ENCODE measurements at places on chromosomes 1 and 21.

GRCh38 chr1:43716559-43717281, 9.4 kb downstream of the ST3GAL3 start:
- DNase-seq = no peak

GRCh38 chr1:245587435-245588115, 432.8 kb downstream of the KIF26B start:
- DNase-seq = no peak

GRCh38 chr1:228085287-228085951, 2.9 kb downstream of the ARF1 start:
- no peak for DNase-seq

- DNase-seq = no peak
These were observed 32.3 kb downstream of the KIAA2013 start for GRCh38 chr1:11893907-11894251.

GRCh38 chr1:1487701-1488100, 16.1 kb downstream of the ATAD3B start:
- no peak for DNase-seq

DNA sequence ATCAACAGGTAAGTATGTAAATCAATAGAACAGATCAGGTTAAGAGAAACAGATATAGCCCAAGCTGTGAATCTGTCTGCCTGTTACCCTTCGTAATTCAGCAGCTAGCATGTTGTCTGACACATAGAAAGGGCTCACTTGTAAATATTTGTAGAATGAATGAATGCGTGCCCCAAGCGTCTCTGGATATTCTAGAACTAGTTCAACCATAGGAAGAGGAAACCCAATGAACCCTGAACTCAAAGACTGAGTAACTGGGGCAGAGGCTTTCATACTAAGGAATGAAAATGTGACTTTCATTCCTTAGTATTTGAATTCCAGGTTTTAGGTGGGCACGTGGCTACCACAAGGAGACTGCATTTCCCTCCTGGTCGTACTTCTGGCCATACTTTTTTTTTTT, 60.1 kb upstream of the SMYD2 start:
- DNase-seq = no peak

DNA sequence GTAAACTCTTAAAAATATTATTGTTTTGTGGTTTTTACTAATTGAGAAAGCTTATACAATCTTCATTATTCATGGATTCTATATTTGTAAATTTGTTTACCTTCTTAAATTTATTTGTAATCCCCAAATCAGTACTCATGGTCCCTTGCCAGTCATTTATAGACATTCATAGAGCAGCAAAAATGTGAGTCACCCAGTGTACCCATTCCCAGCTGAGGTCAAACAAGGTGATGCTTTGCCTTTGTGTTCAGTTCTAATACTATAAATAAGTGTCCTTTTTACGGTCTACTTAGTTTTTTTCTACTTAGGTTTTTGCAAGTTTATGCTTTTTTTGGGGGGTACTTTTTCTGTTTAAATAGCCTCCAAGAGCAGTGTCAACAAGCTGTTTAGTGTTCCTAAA, 36.1 kb downstream of the SORT1 start:
- no peak for DNase-seq

DNA sequence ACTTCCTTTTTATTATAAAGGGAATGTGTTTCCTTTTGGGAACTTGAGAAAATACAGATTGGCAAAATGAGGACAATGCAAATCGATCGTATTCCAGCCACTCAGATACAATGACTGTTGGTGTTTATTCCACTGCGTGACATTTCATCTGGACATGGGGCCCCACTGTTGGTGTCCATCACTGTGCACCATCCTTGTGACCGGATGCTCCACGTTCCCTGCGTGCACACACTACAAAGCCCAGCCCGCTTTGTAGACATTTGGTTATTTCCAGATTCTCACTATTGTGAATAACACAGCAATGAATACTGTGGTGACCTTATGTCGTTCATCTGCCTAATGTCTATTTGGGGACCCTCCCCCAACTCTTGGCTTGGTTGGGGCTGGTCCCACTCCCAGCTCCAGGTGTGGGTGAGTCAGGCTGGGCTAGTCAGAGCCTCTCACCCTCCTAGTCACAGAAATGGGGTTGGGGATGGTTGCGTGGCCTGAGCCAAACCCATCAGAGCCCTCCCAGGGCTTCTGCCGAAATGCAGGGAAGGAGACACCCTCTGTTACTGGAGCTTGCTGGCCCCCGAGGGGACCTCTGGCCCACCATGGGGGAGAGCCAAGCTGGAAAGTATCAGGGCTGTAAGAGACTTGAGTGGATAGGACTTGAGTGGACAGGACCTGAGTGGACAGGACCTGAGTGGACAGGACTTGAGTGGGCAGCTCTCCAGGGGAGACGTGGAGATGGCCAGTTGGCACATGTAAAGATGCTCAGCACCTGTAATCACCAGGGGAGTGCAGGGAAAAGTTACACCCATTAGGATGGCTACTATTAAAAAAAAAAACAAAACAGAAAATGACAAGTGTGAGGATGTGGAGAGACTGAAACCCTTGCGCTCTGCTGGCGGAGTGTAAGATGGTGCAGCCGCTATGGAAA, 57.1 kb upstream of the ADARB1 start:
- DNase-seq = no peak

GRCh38 chr1:50707824-50708223, 252.2 kb downstream of the FAF1 start:
- no peak for DNase-seq

DNA sequence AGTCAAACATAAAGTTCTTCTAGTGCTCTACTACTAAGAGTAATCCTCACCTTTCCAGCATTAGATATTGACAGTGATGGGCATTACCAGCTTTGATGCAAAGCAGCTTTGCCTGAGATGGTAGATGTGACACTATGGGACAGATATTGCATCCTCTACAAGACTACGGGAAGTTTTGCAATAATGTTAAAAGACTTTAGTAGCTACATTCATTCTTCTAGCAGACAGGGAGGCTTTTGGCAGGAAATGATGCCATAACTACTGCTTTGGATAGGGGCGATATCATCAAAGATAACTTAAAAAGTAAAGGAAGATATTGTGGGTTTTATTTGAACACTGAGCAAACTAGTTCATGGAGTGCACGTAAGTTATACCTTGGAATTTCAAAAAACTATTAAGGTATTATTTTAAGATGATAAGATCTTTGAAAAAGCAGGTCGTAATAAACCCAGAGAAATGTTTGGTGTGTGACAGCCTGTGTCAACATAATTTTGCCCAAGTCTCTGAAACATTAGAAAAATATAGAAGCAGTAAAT, 368.3 kb upstream of the TMPRSS15 start:
- DNase-seq = no peak

DNA sequence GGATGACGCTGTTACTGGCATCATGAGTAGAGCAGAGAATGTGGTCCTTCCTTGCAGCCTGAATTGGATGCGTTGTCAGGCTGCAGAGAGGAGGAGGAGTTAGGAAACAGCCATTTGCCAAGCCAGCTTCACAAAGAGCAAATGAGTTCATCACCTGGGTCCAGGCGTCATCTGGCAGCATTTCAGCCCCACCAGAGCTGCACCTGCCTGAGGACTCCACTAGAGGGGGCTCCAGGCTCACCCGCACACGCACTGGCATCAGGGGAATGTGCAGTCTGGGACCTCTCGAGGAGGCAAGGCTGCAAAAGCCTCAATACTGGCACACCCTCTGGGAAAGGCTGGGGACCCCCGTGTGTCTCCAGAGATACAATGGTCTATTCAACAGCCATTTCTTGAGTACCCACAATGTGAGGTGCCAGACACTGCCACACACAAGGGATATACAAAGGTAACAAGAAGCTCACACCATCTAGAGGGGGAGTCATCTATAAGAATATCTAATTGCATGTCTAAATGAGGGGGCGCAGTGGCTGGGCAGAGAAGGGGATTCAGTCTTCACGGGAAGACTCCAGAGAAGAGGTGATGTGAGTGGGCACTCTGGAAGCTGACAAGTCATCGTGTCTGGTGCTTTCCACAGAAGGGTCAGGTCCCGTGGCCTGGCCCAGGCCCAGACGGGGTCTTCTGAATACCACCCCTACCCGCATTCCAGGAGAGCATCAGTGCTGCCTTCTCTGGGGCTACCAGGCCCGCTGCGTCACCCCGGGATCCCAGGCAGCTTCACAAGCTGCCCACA, 53.5 kb upstream of the CNTN2 start:
- no peak for DNase-seq

- no peak for DNase-seq
These were observed 57.8 kb downstream of the MROH9 start for GRCh38 chr1:170993151-170993550.

- no peak for DNase-seq
These were observed 22.7 kb downstream of the KRTAP10-1 start for GRCh38 chr21:44517175-44517899.

- DNase-seq = no peak
These were observed 70.1 kb downstream of the TENT5C start for GRCh38 chr1:117675907-117676430.

- no peak for DNase-seq
These were observed 38.4 kb upstream of the CDC42BPA start for GRCh38 chr1:227356620-227357146.

- DNase-seq = no peak
These were observed 13.4 kb upstream of the KIAA1614 start for GRCh38 chr1:180899262-180899661.

GRCh38 chr1:171127501-171127900, 36.8 kb downstream of the FMO3 start:
- no peak for DNase-seq

GRCh38 chr21:27379354-27379753, 412.5 kb upstream of the ADAMTS5 start:
- no peak for DNase-seq

DNA sequence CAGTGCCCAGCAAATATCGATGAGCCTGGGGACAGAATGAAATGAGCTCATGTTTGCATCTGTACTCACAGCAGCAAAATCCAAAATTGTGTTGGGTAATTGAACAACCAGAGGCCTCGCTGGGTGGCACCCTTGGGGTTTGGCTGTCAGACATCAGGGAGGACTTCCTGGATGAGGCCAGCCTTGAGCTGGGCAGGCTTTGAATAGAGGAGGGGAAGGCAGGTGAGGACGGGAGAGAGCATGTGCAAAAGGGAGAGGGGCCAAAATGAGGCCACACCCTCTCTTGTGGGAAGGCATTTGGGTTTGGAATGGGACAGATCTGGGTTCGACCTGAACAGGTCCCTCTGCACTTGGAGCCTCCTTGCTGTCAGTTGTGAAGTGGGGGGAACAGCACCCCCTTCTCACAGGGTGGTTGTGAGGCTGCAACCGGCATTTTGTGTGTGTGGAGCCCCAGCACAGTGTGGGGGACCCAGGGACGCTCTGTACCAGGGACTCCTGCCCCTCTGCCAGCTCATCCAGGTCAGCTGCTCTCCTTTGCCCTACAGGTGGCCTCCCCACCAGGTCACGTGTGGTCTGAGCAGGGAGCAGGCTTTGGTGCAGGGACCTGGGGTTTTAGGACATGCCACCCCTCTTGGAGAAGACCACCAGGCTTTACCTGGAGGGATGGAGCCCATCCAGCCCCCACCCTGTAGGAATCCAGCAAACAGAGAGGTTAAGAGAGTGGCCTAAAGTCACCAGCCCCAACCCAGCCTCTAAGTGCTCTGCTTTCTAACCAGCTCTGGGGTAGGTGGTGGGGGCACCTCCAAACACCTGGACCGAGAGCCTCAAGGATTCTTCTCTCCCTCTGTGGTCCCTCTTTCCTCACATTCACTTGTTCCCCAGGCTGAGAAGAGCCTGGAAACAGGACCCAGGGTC, 521.8 kb downstream of the PTPRU start:
- DNase-seq = peak; percentile 29

DNA sequence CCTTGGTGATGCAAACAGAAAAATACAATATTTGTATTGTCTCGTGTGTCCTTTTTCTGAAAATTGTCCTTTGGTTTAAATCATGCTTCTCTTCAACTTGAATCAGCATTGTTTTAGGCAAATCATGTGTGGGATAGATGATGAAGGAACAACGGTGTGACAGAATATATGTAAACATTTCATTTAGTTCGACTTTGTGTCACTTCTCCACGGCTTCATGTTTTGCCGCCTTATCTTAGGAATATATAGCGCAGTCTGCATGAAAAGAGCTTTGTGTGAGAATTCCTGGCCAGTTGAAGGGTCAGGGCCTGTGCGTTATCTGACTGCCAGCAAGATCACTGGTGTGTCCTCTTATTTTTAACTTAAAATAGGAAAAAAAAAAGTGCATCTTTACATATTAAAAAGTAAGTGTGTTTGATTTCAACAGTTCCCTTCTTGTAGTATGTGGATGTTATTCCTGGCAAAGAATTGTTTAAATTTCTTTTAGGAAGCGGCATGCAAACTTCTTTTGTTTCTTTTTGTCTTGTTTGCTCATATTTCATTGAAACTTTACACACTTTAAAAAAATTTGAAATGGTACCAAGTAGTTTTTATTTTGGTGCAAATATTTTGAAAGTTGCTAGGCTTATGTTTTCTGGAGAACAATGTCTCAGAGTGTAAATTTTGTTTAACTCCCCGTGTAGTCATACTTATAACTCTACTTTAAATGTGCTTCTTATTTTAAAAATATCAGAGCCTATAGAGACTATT, 465.2 kb downstream of the USP25 start:
- DNase-seq = no peak

DNA sequence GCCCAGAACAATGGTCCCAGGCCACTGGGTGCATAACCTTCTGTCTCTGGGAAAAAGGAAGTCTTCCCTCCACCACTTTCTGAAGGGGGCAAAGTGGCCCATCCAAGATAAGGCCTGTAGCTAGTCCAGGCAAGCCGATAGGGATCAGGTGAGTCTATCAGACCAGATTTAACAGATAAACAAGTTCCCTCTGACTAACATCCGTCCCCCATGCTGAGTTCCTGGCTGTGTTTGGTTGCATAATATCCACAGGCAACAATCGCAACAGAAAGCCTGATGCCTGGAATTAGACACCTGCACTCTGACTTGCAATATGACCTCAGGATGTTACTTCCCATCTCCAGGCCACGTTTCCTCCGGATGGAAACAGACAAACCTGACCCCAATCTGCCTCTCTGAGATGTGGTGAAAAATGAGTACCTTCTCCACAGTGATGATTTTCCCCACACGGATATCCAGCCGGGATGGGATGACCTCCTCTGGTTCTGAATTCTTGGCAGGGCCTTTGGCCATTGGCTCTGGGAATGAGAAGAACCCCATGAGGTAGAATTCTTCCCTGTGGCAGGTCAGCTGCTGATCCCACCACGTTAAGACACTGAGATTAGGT, 36.4 kb downstream of the YARS1 start:
- peak; percentile 84 for DNase-seq

GRCh38 chr1:164602480-164603093, 43.6 kb downstream of the PBX1 start:
- DNase-seq = no peak

Data from vagina (tissue), 2 donors.